ENCODE measurements at places on chromosomes 1 and 21.
A peak's percentile ranks its signal among the peaks of the same experiment; 100 is the strongest.

DNA sequence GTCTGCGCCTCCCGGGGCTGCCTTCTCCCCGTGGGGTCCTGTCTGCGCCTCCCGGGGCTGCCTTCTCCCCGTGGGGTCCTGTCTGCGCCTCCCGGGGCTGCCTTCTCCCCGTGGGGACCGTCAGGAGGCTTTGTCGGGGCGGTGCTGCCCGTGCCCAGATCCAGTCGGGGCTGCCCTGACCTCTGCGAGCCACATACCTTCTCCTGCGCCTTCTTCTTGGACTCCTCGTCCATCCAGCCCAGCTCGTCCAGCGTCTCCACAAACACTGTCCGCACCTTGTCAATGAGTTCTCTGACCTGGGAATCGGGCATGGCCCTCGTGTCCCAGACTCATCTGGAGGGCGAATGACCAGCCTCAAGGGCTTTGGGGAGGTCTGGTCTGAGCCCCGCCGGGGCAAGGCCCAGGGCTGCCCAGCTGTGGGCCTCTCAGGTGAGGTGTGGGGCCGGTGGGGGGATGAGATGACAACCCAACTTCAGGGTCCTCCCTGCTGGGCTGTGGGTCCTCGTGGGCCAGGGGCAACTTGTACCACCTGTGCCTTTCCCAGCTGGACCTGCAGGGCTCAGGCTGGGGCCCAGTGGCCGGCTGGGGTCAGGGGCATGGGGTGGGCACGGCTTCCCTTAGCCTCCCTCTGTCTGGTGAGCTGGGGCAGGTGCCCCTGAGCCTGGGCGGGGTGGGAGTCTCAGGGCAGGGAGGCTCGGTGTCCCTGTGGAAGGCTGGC lies 9.4 kb downstream of the PRXL2B start:
- no peak for DNase-seq

DNA sequence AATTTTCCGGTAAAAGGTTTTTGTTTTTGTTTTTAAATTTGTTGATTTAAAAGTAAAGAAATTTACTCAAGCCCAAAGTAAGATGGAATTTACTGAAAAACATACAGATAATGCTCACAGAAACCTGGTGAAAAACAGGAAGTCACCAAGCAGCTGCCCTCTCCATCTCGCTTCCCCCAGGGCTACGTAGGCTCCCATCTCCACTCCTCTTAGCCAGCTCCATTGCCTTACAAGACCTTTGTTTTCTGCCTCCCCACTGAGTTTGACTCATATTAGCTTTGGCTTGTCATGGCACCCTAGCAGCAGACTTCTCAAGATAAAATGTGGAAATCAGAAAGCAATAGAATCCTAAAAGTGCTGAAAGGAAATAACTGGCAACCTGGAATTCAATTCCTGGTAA lies 57.9 kb downstream of the PHTF1 start:
- DNase-seq = peak; percentile 63

DNA sequence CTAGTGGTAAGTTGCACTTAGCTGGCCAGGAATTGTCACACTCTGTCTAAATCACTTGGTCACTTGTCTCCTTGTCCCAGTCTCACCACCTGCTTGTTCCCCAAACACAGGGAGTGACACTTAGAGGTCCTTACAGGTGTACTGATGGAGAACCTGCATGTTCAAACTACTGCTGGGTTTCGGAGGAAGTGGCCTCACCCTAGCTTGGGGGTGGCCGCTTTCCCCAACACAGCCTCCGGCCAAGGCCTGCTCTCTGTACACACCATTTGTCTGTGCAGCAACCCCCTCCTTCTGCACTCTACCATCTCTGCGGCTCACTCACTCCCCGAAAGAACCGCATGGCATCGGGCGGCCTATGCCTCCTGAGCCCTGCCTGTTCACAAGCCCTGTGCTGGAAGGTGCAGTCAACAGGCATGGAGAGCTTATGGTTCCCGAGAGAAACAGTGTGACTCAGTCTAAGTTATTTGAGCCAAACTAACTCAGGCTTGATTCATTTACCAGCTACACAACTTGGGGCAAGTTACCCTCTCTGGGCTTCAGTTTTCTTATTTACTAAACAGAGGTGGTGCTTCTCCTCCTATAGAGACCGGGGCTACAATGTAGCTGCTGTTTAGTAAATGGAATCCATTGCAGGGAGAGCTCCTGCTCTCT lies 10.5 kb upstream of the SPRR4 start:
- DNase-seq = no peak

DNA sequence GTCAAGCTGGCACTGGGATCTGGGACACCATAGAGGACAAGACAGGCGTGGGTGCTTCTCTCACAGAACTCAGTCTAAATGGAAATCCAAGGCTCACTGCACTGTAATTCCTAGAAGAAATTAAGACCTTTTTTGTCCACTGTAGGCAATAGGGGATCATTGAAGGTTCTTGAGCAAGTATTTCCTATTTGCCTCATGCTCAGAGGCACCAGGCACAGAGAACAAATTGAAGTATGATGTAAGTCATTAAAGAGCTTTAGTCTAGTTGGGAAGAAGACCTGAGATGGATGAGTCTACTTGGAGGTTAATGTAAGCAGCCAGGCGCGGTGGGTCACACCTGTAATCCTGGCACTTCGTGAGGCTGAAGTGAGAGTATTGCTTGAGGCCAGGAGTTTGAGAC lies 34.6 kb downstream of the EIF2D start:
- DNase-seq = no peak

GRCh38 chr1:29812408-29813135 lies 576.2 kb downstream of the PTPRU start:
- no peak for DNase-seq

GRCh38 chr1:18814425-18814824 lies 45.0 kb downstream of the TAS1R2 start:
- DNase-seq = peak; percentile 38

DNA sequence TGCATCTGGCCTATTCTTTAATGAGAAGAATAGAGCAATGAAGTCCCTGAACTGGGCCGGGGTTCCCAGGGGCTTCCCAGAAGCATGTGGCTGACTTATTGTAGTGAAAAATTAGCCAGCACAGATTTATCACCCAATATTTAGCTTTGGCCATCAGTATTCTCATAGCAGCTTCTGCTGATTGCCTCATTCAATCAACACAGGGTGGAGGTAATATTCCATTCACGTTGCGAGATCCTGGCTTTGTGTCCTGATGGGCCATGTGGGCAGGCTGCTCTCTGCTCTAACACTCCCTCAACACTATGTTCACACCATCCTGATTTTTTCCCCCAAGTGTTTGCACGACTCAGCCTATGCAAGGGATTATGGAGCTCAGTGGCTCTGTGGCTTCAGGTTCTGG lies 21.5 kb upstream of the LAMTOR5 start:
- DNase-seq = no peak

DNA sequence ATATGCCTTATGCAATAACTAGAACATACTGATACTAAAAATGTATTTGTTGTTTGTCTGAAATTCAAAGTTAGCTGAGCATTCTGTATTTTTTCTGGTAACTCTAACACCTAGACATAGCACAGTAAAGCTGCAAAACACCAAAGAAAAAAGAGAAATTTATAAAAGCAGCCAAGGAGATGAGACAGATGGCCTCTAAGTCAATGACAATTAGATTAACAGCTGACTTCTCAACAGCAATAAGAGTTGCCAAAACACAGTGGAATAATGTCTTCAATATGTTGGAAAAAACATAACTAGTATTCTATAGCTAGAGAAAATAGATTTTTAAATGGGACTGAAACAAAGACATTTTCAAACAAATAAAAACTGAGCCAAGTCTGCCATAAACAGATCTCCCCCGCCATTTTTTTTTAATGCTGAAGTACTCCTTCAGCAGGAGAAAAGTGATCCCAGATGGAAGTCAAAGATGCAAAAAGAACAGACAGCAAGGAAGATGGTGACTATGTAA lies 81.3 kb downstream of the SYF2 start:
- no peak for DNase-seq

DNA sequence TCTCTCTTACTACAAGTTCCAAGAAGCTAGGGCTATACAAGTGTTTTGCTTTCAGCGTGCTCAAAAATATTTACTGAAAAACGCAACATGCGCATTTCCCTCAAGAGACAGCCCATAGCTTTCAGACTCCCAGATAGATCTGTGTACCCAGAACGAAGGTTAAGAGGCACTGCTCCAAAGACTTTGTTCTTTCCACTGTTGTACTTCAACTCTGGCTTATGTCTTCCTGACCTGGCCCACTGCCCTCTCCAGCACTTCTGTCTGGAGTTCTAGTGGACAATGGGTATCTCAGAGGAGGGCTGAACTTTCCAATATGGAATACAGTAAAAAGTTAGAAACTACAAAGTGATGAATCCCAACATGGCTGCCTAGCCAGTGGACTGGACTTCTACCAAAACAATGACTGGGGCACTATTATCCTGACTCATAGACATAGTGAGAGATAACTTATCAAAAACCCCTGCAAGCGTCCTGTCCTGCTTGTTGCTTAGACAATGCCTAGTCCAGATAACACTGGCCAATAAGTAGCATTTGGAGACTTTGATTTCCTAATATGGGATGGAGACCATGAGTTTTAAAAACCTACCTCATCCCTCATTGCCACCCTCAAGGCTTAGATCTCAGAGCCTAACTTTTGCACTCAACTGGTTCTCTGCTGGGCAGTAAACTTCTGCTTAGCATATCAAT lies 8.8 kb upstream of the ADAR start:
- DNase-seq = no peak

GRCh38 chr1:200231787-200232231 lies 178.0 kb downstream of the ZNF281 start:
- DNase-seq = no peak

DNA sequence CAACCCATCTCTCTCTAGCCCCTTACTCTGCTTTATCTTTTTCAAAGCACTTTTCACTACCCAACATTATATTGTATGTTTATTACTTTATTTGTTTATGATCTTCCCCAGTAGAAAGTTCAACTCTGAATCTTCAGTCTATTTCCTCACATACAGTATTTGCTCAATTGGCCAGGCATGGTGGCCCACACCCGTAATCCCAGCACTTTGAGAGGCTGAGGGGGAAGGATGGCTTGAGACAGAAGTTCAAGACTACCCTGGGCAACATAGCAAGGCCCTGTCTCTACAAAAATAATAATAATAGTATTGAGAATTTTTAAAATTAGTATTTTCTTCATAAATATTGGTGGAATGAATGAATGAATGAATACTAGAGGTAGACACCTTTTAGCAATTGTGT lies 1.2 kb downstream of the STPG1 start:
- no peak for DNase-seq

GRCh38 chr1:97501628-97502027 lies 419.2 kb downstream of the DPYD start:
- no peak for DNase-seq

DNA sequence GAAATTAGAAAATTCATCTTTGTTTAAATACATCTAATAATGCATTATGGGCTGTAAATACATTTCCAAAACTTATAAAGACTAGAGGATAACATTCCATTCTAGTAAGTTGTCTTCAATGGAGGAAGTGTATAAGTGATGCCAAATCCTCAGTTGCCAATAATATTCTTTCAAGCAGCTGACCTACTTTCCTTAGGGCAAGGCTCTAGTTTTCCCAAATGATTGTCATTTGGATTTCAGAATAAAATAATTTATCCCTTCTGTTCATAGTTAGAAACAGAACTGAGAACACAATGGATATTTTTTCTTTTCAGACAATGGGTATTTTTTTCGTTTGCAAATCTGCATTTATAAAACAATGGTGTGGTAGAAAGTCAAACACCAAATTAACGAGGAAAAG lies 354.9 kb upstream of the ADAMTS5 start:
- DNase-seq = no peak

GRCh38 chr1:233470741-233471499 lies 143.0 kb upstream of the KCNK1 start:
- peak; percentile 59 for DNase-seq

DNA sequence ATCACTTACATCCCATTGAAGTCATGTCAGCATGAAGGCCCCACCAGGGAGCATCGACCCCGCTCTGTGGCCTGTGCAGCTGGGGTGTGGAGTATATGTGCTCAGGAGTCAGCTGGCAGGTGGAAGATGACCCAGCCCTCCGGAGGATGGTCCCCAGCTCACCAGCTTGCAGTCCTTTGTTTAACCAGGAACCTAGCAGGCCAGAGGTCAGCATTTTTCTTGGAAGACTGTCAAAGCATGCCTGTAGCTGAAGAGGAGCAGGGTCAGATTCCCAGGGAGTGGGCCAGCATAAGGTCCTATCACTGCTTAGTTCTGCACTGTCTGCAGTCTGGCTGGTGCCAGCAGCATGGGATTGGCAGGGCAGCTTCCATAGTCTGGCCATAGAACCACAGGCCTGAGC lies 12.7 kb downstream of the NFASC start:
- DNase-seq = no peak

DNA sequence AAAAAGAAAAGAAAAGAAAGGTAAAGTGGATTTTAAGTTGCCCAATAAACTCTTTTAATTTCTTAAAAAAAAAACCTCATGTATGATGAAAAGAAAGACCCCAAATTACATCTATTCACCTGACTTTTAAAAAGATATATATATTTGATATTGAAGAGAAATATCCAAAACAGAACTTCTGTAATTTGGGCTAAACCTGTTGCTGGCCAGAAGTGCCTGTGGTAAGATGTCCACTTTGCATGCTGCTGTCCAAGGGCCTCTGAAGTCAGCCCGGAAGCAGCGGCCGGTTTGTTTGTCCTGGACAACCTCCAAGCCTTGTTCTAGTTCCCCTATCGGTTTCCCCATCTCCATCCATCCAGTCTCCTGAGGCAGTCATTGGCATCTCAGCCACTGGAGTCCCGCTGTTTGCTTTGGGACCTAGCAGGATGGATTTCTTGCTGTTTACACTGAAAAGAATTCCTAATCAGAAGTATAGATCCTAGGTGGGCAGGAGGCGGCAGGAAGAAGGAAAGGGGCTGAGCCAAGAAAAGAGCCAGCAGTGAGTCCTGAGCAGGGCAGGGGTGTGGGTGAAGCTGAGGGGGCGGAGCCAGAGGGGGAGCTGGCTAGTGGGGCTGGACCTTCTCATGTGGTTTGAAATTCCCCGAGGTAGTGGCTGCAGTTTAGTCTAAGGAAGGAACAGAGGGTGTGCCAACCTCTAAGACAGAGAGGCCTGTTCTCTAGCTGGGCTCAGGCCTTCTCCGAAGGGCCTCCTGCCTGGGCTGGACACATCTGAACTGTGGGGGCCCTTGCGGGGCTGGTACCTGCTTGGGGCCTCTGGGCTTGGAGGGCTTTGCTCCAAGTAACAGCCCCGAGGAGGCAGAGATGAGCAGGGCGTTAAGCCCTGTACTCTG lies 3.3 kb downstream of the NCMAP start:
- peak; percentile 71 for DNase-seq

GRCh38 chr1:21184276-21184675 lies 7.6 kb upstream of the EIF4G3 start:
- no peak for DNase-seq

GRCh38 chr21:39088031-39088370 lies 95.2 kb downstream of the PSMG1 start:
- no peak for DNase-seq

All from GM23338 (cell line).